ENCODE measurements at places on chromosomes 2 and 18.

DNA sequence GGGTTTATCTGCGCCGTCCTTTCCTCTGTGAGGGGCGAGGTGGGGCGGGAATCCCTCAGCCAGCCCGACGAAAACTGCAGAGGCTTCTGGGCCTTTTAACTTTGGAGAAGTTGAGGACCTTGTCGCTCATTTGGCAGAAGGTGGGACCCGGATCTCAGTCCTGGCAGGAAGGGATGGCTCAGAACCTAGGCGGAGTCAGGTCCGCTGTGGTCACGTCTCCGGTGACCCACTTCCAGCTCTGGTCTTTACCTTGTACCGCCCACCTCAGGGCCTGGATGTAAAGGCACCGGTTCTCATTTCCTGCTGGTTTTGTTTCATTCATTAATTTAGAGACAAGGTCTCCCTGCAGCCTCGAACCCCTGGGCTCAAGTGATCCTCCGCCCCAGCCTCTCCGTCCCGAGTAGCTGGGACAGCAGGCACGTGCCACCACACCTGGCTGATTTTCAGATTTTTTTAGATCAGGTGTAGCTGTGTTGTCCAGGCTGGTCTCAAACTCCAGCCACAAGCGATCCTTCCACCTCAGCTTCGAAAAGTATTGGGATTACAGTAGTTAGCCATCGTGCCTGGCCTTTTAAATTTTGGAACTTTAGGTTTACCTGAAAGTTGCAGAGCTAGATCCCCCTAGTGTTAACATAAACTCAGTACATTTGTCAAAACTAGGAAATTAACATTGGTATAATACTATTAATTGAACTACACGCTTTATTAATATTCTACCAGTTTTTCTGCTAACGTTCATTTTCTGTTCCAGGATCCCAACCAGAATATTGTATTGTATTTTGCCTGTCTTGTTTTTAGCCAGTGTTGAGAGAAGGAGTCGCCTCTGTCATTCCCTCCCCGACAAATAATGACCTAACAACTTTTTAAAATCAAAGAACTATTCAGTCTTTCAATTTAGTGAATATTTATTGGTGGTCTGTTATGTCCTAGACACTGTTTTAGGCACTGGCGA lies 852 bp downstream of the POLI start:
- DNase-seq = peak; percentile 12

DNA sequence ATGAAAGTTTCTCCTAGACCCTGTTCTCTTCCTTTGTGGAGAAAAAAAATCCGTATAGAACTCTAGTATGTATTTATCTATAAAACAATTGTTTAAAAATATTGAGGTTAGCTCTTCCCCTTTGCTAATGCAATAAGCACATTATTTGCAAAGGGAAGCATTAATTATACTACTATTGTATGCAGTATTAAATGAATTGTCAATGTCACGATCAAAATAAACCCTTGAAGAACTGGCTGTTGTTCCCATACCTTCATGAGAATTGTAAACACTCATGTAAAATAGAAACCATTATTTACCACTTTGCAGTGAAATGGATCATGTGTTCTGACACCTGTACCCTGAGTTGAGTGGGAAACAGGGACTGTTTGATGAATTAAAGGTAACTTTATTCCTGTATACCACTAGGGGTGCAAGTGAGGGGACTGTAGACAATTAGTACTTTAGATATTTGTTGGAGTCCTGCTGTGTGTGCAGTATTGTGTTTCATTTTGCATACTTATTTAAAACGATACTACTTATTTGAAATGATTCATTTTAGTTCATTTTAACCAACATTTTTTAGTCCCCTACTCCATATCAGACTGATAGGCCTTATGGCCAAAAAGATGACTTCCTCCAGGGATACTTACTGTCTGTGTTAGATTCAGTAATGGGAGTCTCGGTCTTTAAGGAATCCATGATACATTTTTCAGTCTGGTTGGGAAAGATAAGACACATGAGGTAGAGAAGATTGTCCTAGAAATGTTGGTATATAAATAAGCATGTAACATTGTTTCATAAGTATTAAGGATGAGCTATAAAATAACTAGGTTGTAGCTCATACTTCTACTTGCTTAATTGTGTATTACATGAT lies 7.9 kb downstream of the PKP4 start:
- DNase-seq = peak; percentile 14

DNA sequence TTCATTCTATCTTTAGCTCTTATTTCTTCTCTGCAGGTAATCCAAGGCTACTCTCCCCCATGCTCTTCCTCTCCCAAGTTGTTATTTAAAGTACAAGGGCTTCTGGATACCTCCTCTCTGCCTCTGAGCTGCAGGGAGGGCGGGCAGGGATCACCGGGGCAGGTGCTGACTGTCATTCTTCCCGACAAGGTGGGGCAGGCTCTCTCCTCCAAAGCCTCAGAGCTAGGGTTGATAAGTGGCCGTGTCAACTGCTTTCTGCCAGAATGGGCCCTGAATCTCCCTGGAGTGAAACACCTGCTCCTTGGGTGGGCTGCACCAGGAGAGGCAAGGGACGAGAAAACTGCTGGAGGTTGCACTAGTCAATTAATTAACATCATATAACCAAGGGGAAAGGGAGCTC lies 250.3 kb downstream of the SLC4A3 start:
- no peak for DNase-seq

GRCh38 chr2:178111743-178112142 lies 494 bp upstream of the RBM45 start:
- DNase-seq = no peak

DNA sequence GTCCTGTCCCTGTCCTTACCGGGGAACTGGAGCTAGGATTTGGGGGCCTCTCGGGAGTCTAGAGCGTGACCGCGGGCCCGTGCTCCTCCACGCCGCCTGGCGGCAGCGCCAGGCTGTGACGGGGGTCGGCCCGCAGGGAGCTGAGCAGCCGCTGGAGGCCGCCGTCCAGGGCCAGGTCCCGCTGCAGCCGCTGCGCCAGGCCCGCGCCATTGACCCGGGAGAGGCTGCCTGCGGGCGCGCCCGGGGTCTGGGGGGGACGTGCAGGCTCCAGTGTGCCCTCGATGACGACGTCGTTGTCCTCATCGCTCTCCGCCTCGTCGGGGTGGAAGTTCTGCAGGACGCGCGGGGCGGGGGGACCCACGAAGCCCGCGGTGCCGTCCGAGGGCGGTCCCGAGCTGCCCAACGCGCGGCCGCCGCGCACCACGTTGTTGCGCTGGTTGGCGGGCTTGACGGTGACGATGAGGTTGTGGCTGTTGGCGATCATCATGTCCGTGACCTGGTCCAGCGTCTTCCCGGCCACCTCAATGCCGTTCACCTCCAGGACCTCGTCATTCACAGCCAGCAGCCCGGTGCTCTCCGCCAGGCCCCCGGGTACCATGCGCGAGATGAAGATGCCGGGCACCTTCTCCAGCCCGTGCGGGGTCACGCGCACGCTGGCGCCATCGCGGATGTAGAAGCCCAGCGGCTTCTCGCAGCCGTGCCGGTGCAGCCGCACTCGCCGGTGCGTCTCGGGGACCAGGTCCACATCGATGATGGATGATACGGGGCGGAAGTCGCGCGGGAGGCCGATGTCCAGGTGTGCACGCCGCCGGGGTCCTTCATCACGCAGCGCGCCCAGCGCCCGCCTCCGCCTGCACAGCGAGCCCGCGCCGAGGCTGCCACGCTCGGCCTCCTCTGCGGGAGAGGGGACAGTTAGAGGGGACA lies 50.9 kb downstream of the ADNP2 start:
- no peak for DNase-seq

DNA sequence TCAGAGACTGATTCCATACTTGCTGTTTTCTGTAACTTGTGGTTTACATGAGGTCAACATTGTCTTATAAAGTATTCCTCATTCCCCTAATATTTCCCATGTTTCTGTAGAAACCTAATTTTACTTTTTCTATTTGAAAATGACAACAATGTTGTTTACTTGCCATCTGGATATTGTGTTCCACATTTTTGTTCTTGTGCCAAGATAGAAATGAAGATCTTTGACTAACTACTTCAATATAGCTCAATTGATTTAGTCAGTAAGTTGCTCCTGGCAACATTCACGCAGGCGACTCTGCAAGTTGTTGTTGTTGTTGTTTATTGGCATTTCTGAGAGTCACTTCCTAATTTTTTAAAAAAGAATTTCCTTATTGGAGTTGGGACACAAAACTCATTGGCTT lies 69.5 kb downstream of the CAVIN2 start:
- DNase-seq = no peak

- no peak for DNase-seq
Measured at GRCh38 chr2:20615068-20615465, 35.8 kb downstream of the HS1BP3 start.

- DNase-seq = no peak
Measured at GRCh38 chr2:240343548-240343947, 91.9 kb upstream of the GPC1 start.

DNA sequence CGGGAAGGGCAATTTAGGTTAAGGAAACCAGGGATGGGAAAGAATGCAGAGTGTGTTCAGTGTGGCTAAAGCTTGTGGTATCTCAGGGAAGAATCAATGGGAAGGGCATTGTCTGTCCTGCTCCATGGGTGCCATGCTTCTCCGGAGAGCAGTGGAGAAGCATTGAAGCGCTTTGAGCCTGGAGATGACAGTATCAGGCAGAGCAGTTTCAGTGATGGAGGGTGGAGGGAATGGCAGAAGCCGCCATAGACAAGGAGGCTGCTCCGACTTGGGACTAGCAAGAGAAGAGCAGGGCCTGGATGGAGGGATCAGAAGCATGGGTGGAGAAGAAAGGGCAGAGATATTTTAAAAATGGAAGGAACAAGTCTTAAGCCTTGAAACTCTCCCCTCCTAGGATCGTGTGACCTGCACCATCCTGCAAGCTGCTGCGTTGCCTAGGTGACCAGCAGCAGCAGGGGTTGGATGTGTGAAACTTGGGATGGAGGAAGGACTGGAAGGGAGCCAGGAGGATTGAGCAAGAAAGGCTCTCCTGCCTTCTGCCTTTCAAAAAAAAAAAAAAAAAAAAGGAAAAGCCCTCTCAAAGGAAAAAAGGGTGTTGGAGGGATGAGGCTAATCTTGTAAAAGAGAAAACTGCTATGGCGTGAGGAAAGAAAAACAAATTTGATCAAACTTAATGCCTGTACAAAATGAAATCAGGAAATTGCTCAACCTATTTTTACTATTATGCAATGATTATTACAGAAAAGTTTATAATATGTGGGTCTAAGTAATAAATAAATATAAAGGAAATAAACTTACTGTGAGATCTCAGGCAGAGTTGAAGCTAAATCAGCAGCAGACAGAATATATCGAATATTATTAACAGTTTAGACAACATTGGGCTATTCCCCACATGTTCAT lies 493.8 kb upstream of the NRP2 start:
- DNase-seq = no peak

GRCh38 chr2:177666408-177666807 lies 273.8 kb downstream of the AGPS start:
- no peak for DNase-seq
